Transverse colon (tissue), 4 donors: ENCODE measurements at places on chromosomes 1 and 21. TPM values are rescaled to one million over a fixed set of nuclear protein-coding genes. Genes with fewer than 3 reads are reported as not detected.

Gene HRNR
- total RNA-seq: not detected

DNA sequence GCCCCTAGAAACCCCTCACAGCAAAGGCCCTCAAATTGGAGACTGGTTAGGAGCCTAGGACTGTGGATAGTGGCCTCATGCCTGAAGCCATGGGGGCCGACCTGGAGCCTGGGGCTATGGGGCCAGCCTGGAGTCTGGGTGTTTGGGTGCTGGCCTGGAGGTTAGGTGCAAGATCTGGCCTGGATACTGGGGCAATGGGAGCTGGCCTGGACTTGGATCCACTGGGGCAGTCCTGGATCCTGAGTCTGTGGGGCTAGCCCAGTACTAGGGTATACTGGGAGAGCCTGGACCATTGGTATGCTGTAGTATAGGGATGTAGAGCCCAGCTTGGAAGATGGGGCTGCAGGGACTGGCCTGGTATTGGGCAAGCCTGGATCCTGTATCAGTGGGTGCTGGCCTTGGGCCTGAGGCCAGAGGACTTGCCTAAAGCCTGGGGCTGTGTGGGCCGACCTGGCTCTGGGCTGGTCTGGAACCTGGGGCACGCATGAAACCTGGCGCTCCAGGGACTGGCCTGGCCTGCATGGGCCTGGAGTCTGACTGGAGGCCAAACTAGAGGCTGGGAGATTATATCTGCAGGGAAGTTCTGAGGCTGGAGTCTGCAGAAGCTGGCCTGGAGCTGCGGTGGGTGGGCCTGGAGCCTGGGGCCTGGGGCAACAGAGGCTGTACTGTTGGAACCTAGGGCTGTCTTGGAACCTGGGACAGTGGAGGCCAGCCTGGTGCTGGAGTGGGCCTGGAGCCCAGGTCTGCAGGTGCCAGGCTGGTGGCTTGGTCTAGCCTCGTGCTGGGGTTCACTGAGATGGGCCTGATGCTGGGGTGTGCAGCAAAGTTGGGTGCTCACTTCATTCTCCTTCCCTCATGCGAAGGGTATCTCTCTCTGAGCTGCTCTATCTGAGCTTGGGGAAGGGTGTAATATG lies 12.6 kb upstream of the DENND1B start:
- H3K4me1 ChIP-seq: peaks cover 5% of the 10 kb centered on the region
- no peak overlapping the region for H3K4me3 ChIP-seq
- H3K27ac ChIP-seq: no peak overlapping the region
- DNase-seq: no peak
- H3K36me3 ChIP-seq: no peaks in the 10 kb centered on the region

DNA sequence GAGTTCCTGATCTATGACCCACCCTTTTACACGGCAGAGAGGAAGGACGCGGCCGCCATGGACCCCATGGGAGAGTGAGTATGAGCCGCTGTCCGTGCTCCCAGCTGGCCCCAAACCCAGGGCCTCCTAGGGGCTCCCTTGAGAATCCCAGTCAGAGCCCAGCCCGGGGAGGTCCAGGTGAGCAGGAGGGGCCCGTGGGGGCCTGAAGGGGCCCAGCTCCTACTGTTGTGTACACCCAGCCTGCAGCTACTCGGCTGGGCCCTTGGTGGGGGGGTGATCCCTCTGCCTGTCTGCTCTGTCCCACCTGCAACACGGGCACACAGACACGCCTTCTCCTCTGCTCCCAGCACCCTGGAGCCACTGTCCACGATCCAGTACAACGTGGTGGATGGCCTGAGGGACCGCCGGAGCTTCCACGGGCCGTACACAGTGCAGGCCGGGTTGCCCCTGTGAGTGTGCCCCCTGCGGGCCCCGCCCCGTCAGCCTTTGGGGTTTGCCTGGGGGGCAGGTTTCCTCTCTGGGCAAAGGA lies 28.6 kb upstream of the LRRC3 start:
- H3K4me1 ChIP-seq: no peaks in the 10 kb centered on the region
- no peak for DNase-seq
- H3K27me3 ChIP-seq: no peaks in the 10 kb centered on the region
- no peak overlapping the region for H3K27ac ChIP-seq
- H3K4me3 ChIP-seq: no peak overlapping the region

Gene LRRC53
- not detected for total RNA-seq

GRCh38 chr1:940107-941014 lies 16.6 kb downstream of the SAMD11 start:
- DNase-seq: peak; percentile 45
- H3K4me3 ChIP-seq: peak overlapping the region; percentile 51
- H3K27me3 ChIP-seq: peaks cover 85% of the 10 kb centered on the region
- peaks cover 25% of the 10 kb centered on the region for H3K4me1 ChIP-seq
- no peaks in the 10 kb centered on the region for H3K36me3 ChIP-seq
- peak overlapping the region; percentile 67 for H3K27ac ChIP-seq

DNA sequence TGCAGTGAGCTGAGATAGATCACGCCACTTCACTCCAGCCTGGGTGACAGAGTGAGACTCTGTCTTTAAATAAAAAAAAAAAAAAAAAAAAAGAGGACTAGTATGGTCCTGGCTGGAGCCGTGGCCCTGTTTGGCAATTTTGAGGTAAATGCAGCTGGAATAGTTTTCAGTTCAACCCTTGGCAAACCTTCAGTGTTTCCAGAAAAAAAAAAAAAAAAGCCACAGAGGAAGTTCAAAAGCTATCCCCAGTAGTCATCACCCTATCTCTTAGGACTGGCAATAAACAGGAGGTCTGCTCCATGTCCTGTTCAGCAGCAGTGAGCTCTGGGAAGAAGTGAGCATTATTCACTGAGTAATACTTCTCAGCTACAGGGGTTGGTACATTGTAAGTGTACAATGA lies 56.8 kb upstream of the ERRFI1 start:
- H3K27ac ChIP-seq: peak overlapping the region; percentile 56
- no peaks in the 10 kb centered on the region for H3K27me3 ChIP-seq
- H3K4me1 ChIP-seq: peaks cover 27% of the 10 kb centered on the region
- no peaks in the 10 kb centered on the region for H3K36me3 ChIP-seq
- H3K4me3 ChIP-seq: no peak overlapping the region

GRCh38 chr1:153561466-153561985 lies 4.1 kb downstream of the S100A2 start:
- H3K27ac ChIP-seq: no peak overlapping the region
- H3K4me3 ChIP-seq: no peak overlapping the region

- H3K4me3 ChIP-seq: no peak overlapping the region
- no peak overlapping the region for H3K27ac ChIP-seq
- H3K36me3 ChIP-seq: no peaks in the 10 kb centered on the region
- no peaks in the 10 kb centered on the region for H3K27me3 ChIP-seq
- H3K4me1 ChIP-seq: no peaks in the 10 kb centered on the region
Observed at GRCh38 chr1:92567211-92567868, 80.6 kb upstream of the GFI1 start.

Gene MLLT11
- 1.2 TPM for total RNA-seq

Gene VWA1
- 72.6 TPM for total RNA-seq

DNA sequence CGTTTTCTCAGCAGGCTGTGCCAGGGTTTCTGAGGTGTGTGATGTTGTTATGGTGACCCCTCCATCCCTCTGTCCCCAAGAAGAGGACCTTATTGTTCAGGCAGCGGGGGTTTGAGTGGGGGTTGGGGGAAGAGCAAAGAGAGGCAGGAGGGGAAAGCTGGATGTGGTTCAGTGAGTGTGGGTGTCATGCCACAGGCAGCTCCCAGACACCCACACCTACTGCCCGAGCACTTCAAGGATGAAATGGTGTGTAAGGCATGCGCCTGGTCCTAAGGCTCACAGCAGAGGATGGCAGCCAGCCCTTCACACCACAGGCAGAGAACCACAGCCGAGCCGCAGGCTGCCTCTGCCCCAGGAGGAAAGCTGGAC lies 49.9 kb upstream of the STUM start:
- no peaks in the 10 kb centered on the region for H3K27me3 ChIP-seq
- no peak for DNase-seq
- no peaks in the 10 kb centered on the region for H3K36me3 ChIP-seq
- H3K4me1 ChIP-seq: no peaks in the 10 kb centered on the region

- peak overlapping the region; percentile 61 for H3K27ac ChIP-seq
- no peak overlapping the region for H3K4me3 ChIP-seq
- no peaks in the 10 kb centered on the region for H3K27me3 ChIP-seq
Observed at GRCh38 chr1:167599957-167600581, 30.0 kb upstream of the RCSD1 start.
